ENCODE measurements at places on chromosomes 2 and 18.
A peak's percentile ranks its signal among the peaks of the same experiment; 100 is the strongest.

DNA sequence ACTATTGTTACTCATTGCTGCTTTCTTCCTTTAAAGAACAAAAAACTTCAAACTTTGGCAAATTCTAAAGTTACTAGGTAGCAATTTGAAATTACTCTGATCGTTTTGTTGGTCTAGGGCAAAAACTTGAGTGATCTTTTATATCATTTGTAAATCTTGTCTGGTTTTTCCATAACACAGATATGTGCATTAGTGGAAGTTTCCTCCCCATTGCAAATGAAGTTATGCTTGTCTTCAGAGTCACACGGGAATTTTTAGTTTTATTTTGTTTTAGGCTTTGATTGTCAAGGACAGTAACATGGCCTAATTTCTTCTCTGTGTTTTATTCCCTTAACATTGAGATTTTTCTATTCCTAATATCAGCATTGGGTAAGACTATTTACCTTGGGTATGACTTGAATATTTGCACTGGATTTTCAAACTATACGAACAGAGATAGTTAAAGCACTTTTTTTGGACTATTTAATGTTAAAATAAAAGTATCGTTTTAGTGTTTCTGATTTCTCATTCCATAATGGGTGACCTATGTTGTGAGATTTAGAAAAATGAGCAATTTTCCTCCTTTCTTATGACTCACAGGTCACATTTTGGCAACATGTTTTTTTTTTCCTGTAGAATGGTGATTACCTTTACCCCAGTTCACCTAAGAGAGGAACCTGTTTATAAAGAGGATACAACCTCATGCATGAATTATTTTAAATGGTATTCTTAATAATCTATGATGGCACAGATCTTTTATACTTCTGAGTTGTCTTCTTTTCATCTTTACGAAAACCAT is 65.0 kb downstream of the BABAM2 start:
- no peak for DNase-seq

DNA sequence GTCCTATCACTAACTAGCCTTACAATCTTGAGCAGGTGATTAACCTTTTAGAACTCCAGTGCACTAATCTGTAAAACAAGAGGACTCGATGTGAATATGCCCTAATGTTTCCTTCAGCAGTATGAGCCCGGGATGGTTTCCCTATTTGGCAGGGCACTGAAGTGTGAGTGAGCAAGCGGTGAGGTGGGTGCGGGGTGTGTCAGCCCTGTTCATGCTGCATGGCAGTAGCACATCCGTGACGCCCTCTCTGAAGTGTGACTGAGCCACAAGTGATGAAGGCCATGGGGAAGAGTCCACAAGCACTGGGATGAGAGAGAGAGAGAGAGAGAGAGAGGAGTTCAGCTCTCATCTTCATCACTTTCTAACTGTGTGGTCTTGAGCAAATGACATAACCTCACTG is 168.7 kb downstream of the SETBP1 start:
- DNase-seq = no peak

GRCh38 chr2:54065411-54065810 is 50.0 kb upstream of the ACYP2 start:
- DNase-seq = peak; percentile 80

DNA sequence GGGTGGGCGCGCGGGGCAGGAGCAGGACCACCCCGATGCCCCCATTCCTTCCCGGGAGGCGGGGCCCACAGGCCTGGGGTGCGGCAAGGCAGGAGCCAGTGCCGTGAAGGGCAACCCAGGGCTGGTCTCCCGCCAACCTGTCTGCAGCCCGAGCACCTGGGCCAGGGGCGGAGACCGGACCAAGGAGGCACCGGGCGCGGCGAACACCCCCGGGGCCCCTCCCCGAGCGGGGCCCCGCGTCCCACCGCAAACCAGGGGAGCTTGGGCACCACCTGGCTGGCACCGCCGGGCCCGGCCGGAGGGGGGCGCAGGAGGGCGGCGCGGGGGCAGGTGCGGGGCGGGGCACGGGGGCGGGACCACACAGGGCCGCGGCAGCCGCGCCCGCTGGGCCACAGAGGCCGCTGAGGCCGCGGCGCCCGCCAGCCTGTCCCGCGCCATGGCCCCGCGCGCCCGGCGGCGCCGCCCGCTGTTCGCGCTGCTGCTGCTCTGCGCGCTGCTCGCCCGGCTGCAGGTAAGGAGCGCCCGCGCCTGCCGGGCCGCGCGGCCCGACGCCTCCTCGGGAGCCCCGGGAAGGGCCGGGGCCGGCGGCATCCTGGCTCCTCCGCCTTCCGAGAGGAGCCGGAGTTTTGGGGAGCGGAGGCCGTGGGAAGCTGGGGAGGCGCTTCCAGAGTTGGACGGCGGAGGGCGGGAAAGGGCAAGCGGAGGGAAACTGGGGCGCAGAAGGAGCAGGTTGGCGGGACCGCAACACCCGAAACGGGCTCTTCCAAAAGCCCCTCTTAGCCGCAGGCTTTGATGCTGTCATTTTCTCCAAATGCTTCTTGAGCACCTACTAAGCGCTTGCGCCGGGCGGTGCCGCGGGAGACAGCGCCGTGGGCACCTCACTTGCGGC is at the start of gene TNFRSF11A:
Gene TNFRSF11A, plus strand, starts transcription at position 394 of the 889 bp plus-strand sequence. Its CDS starts 43 bp downstream, at position 437.
- DNase-seq = peak; percentile 4

- DNase-seq = peak; percentile 39
Observed at GRCh38 chr2:204892506-204893255, 347.4 kb downstream of the PARD3B start.

DNA sequence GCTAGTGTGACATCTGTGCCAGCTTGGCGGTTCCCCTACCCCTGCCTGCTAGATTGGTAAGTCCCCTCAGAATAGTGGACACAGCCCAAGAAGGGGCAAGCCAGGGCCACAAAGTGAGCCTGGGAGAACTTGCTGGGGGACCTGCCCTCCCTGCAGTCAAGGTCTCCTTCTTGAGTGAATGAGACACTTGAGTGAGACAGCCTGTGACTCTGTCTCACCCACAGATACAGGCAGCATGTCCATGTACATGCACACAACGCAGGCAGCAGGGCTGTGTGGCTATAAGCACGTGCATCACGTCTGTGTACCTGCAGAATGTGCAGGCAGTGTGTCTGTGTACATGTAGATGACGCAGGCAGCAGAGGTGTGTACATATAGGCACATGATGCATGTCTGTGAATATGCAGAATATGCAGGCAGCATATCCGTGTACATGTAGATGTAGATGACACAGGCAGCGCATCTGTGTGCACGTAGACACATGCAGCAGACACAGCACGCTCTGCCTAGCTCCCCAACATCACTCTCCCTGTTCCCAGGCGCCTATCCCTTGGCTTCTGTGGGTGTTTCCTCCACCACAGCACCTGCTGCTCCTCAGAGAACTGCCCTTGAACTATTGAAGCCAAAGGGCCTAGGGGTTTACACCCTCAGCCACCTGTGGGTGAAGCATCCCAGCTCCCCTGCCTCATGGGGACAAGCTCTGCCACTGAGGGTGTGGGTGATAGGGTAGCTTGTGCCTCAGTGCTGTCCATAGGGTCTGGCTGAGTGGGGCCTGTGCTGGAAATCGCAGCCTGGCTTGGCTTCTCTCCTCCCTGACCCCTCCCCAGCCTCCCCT is 147.2 kb upstream of the TWIST2 start:
- DNase-seq = no peak

GRCh38 chr2:111162718-111163331 is 42.1 kb downstream of the BCL2L11 start:
- peak; percentile 52 for DNase-seq

GRCh38 chr18:63559567-63560491 is 17.7 kb downstream of the SERPINB12 start:
- no peak for DNase-seq

GRCh38 chr18:74878267-74878666 is 280.6 kb downstream of the ZNF407 start:
- DNase-seq = no peak

DNA sequence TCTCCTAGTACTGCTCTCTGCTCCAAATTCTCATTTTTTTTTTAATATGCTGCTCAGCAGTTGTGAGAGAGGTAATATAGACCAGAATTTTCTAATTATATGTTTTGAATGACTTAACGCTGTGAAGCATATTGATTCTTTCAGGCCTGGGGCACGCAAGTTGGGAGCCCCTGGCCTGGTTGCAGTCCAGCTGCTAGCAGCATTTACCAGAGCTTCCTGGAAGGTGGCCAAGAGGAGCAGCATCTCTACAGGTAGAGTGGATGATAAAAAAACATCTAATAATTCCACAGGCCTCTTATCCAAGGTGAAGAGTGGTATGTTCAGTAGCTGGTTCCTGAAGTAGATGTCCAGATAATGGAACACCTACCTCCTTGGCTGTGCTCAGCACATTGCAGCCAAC is 7.3 kb upstream of the UGP2 start:
- no peak for DNase-seq

GRCh38 chr2:121144111-121144510 is 140.9 kb downstream of the TFCP2L1 start:
- no peak for DNase-seq

- DNase-seq = peak; percentile 16
Observed at GRCh38 chr2:241344925-241345651, 11.0 kb upstream of the FARP2 start.

GRCh38 chr2:192159208-192159607 is 35.5 kb downstream of the TMEFF2 start:
- DNase-seq = no peak

GRCh38 chr18:7381307-7381706 is 150.4 kb downstream of the LRRC30 start:
- DNase-seq = no peak

DNA sequence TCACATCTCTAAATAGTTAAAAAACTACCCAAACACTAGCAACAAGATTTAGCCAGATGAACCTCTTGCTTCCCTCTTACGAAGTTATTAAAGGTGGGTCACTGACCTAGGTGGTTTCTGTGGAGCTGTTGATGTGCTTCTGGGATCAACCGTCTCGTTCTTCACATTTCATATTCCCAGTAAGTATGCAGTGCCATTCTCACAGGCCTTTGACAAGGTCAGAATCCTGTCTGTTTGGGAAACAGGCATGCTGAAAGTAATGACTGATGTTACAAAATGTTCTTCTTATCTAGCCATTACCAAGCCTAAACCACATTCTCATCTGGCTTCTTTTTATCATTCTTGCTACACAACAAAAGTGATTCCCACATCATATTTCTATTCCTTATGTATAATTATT is 70.3 kb downstream of the WDR7 start:
- no peak for DNase-seq
